ENCODE measurements at places on chromosomes 12 and 14. TPM values are rescaled to one million over a fixed set of nuclear protein-coding genes. Genes with fewer than 3 reads are reported as not detected.

The FAM186B gene
- polyA plus RNA-seq: not detected

DNA sequence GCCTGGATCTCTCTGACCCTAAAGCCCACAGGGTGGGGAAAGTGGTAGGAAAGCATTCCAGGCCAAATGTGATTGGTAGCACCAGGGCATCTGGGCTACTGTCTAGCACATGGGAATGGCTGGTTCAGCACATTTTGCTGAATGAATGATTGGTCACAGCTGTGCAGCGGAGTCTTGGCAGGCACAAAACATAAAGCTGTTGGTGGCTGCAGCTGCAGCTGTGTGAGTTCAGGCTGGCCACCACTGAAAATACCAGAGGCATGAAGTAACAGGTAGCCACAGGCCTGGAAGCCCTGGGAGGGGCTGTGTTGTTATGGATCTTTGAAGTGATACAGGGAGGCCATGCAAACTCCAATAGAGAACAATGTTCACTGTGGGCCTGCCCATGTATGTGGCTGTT lies 72.7 kb downstream of the MYRFL start:
- no peaks in the 10 kb centered on the region for H3K27me3 ChIP-seq
- H3K36me3 ChIP-seq: no peaks in the 10 kb centered on the region
- no peak for DNase-seq
- H3K4me1 ChIP-seq: no peaks in the 10 kb centered on the region
- no peak overlapping the region for H3K4me3 ChIP-seq

- H3K27ac ChIP-seq: no peak overlapping the region
- DNase-seq: no peak
- no peak overlapping the region for H3K4me3 ChIP-seq
Measured at GRCh38 chr14:35211067-35211466, 81.1 kb upstream of the PSMA6 start.

GRCh38 chr14:69046476-69046860 lies 67.4 kb upstream of the ACTN1 start:
- H3K4me3 ChIP-seq: no peak overlapping the region
- peak; percentile 80 for DNase-seq
- H3K4me1 ChIP-seq: peaks cover 8% of the 10 kb centered on the region
- peak overlapping the region; percentile 77 for H3K27ac ChIP-seq

The MGAT4C gene
- 0.03 TPM for polyA plus RNA-seq

The KLRF1 gene
- polyA plus RNA-seq: not detected

The TMCC3 gene
- 9.5 TPM for polyA plus RNA-seq

The FAM181A gene
- polyA plus RNA-seq: not detected

The ERBB3 gene
- 9.6 TPM for polyA plus RNA-seq
